ENCODE measurements at places on chromosomes 12 and 14.

GRCh38 chr14:70281939-70282338, 77.5 kb downstream of the COX16 start:
- peak; percentile 55 for DNase-seq

GRCh38 chr12:129211862-129212630, 358.8 kb downstream of the GLT1D1 start:
- no peak for DNase-seq

GRCh38 chr12:92229381-92229780, 83.7 kb upstream of the BTG1 start:
- DNase-seq: no peak

- DNase-seq: no peak
Observed at GRCh38 chr12:256225-256624, 6.4 kb downstream of the SLC6A13 start.

- no peak for DNase-seq
Observed at GRCh38 chr12:116852303-116852702, 28.9 kb downstream of the HRK start.

- no peak for DNase-seq
Observed at GRCh38 chr12:16437926-16438325, 90.5 kb downstream of the MGST1 start.

DNA sequence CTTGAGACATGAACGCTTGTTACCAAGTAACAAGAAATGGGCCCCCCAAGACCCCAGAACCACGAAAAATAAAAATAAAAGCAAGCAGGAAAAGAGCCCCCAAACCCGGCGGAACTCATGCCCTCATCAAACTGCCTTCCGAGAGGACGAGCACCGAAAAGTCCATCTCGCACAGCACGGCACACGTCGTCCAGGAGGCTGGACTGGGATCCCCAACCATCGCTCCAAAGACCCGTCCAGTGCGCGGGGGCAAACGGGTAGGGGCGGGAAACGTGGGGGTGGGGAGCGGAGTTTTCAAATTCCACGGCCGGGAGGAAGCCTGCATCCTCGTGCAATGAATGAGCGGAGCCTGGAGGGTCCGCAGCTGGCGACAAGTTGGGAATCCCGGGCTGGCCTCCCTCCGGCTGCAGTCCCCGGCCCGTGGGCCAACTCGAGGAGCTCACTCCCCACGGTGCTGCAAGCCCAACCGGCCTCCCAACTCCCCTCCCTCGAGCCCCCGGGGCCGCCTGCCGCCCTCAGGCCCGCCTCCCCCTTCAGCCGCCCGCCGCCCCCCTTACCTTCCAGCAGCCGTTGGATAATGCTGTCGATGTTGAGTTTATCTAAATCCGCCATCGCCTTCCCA, 484 bp downstream of the PPP1CC start:
- no peak for DNase-seq
